ENCODE measurements at places on chromosomes 12 and 14. TPM values are rescaled to one million over a fixed set of nuclear protein-coding genes. Genes with fewer than 3 reads are reported as not detected.
A peak's percentile ranks its signal among the peaks of the same experiment; 100 is the strongest.

- peaks cover 5% of the 10 kb centered on the region for H3K27me3 ChIP-seq
- H3K36me3 ChIP-seq: no peaks in the 10 kb centered on the region
- H3K27ac ChIP-seq: no peak overlapping the region
- no peaks in the 10 kb centered on the region for H3K4me1 ChIP-seq
- H3K4me3 ChIP-seq: no peak overlapping the region
Observed at GRCh38 chr12:99957866-99958466, 26.8 kb downstream of the ANKS1B start.

DNA sequence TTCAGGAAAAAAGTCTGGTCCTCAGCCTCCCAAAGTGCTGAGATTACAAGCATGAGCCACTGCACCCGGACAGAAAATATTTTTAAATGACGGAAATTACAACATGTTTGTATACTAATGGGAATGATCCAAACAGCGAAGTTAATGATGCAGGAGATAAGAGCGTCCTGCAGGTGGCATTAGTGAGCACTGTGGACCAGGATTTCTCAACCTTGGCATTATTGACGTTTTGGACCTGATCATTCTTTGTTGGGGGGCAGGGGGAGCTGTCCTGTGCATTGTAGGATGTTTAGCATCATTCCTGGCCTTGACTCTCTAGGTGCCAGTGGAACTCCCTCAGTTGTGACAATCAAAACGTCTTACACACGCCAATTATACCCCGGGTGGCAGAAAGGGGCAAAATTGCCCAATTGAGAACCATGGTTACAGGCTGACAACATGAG lies 34.1 kb downstream of the SCFD1 start:
- H3K27me3 ChIP-seq: no peaks in the 10 kb centered on the region
- no peak overlapping the region for H3K27ac ChIP-seq
- no peak for DNase-seq
- no peaks in the 10 kb centered on the region for H3K4me1 ChIP-seq
- peaks cover 19% of the 10 kb centered on the region for H3K36me3 ChIP-seq

DNA sequence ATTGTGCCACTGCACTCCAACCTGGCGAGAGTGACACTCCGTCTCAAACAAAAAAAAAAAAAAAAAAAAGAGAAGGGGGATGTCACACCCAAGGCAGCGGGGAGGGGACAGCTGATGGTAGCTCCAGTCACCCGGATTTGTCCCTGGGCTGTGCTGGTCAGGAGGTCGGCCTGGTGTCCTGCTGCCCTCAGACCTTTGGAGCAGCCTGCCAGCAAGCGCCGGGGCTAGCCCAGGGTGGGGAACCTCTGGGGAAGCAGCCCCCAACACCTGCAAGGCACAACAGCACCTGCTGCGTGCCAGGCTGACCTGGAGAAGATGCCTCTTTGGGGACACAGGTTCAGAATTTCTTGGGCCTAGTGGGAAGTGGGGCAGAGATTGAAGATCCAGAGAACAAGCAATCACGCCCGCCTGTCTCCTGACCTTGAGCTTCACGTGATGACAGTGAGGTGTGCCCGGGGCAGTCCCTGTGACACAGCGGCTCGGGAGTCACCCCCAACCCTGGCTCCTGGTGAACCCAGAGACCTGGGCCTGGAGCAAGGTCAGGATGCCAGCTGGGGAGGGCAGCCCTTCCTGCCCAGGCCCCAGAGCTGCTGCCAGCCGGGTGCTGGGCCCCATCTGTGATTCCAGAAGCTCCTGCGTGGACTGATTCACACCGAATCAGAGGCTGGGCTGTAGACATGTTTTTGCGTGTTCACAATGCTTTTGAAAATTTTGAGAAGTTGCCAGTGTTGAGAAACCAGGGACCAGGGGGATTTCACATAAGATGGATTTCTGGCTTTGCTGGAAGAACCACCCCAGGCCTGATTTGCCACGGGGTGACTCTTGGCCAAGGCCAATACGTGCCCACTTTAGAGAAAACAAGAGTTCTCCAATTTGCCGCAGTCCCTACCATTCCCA lies 66.4 kb downstream of the RFLNA start:
- H3K36me3 ChIP-seq: peaks cover 12% of the 10 kb centered on the region
- no peaks in the 10 kb centered on the region for H3K4me1 ChIP-seq
- no peaks in the 10 kb centered on the region for H3K27me3 ChIP-seq
- DNase-seq: no peak
- H3K27ac ChIP-seq: no peak overlapping the region

GRCh38 chr12:94133964-94134795 lies 14.2 kb upstream of the PLXNC1 start:
- H3K36me3 ChIP-seq: no peaks in the 10 kb centered on the region
- peaks cover 6% of the 10 kb centered on the region for H3K4me1 ChIP-seq
- DNase-seq: peak; percentile 24
- no peak overlapping the region for H3K27ac ChIP-seq
- H3K4me3 ChIP-seq: no peak overlapping the region
- H3K27me3 ChIP-seq: peaks cover 10% of the 10 kb centered on the region

DNA sequence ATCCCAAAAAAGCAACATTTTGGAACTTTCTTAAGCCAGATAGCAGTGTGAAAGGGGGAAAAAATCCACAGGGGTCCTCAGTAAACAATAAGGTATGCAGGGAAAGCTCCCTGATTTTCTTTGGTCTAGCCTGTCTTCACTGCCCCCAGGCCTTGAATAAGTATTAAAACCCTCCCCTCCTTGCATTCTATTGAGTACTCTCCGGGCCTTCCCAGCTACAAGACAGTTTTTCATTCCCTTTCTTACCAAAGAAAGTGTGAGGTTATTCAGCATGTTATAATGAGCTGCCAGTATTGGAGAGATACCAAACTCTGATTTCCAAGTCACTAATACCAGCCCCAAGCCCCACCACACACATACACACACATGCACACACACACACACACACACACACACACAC lies 59.8 kb upstream of the KIF21A start:
- no peaks in the 10 kb centered on the region for H3K36me3 ChIP-seq
- H3K27me3 ChIP-seq: no peaks in the 10 kb centered on the region
- no peak overlapping the region for H3K4me3 ChIP-seq
- H3K27ac ChIP-seq: no peak overlapping the region

MMP19 gene
- not detected for total RNA-seq

DNA sequence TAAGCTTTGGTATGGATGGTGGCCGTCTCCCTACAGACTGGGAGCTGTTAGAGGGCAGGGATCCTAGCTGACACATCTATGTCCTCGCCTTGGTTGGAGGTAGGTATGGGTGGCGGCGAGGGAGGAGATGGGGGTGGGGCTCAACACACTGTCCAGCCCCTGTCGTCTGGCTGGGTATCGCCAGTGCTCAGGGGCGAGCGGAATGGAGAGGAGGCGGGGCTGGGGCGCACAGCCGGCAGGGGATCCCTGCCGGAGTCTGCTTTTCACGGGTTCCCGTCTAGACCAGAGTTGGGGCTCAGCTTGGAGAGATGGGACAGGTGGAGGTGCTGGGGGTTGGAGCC lies 16.1 kb downstream of the TAMALIN start:
- peak overlapping the region; percentile 72 for H3K4me3 ChIP-seq
- H3K27ac ChIP-seq: peak overlapping the region; percentile 73
- no peaks in the 10 kb centered on the region for H3K36me3 ChIP-seq
- peaks cover 45% of the 10 kb centered on the region for H3K4me1 ChIP-seq
- peak; percentile 18 for DNase-seq

DNA sequence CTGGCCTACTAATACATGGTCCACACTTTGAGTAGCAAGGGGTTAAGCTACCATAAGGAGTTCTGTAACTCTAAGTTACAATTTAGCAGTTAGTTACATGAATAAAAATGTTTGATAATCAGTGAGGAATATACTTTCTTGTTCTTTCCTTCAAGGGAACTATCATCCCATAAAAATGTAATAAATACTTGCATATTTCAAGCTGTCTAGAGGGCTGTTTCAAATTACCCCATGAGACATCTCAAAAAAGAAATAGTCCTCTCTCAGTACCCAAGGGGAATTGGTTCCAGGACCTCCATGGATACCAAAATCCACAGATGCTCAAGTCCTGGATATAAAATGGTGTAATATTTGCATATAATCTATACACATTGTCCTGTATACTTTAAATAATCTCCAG lies 48.7 kb upstream of the GNG2 start:
- H3K27ac ChIP-seq: no peak overlapping the region
- peaks cover 8% of the 10 kb centered on the region for H3K27me3 ChIP-seq
- DNase-seq: no peak
- no peaks in the 10 kb centered on the region for H3K4me1 ChIP-seq
- H3K4me3 ChIP-seq: no peak overlapping the region

GRCh38 chr12:77429426-77429825 lies 364.1 kb upstream of the E2F7 start:
- no peak overlapping the region for H3K4me3 ChIP-seq
- H3K4me1 ChIP-seq: no peaks in the 10 kb centered on the region
- H3K36me3 ChIP-seq: no peaks in the 10 kb centered on the region
- no peak overlapping the region for H3K27ac ChIP-seq

GRCh38 chr14:26810631-26811030 lies 212.8 kb upstream of the NOVA1 start:
- no peak for DNase-seq
- H3K4me3 ChIP-seq: no peak overlapping the region
- no peaks in the 10 kb centered on the region for H3K4me1 ChIP-seq
- no peaks in the 10 kb centered on the region for H3K27me3 ChIP-seq

OR11H6 gene
- total RNA-seq: not detected

- no peak overlapping the region for H3K27ac ChIP-seq
- no peaks in the 10 kb centered on the region for H3K4me1 ChIP-seq
- no peak overlapping the region for H3K4me3 ChIP-seq
- no peaks in the 10 kb centered on the region for H3K36me3 ChIP-seq
- DNase-seq: no peak
- no peaks in the 10 kb centered on the region for H3K27me3 ChIP-seq
Observed at GRCh38 chr12:73547421-73547820, 990.2 kb upstream of the ATXN7L3B start.

WDR89 gene
- total RNA-seq: 26.8 TPM
